ENCODE measurements at places on chromosomes 16 and 17. TPM values are rescaled to one million over a fixed set of nuclear protein-coding genes. Genes with fewer than 3 reads are reported as not detected.

CBX2 gene
- polyA plus RNA-seq = 1.3 TPM

GCGR gene
- polyA plus RNA-seq = 1.4 TPM

PYDC1 gene
- not detected for polyA plus RNA-seq

HSPB9 gene
- polyA plus RNA-seq = 0.09 TPM

CSF3 gene
- 4.4 TPM for polyA plus RNA-seq

PLCG2 gene
- polyA plus RNA-seq = 2.0 TPM

LDHD gene
- 18.8 TPM for polyA plus RNA-seq

KIF2B gene
- not detected for polyA plus RNA-seq

KRT36 gene
- polyA plus RNA-seq = not detected

NOTUM gene
- 0.31 TPM for polyA plus RNA-seq

CAVIN1 gene
- polyA plus RNA-seq = 414 TPM

DOK4 gene
- polyA plus RNA-seq = 19.5 TPM

TP53TG3B gene
- polyA plus RNA-seq = not detected

TBC1D3I gene
- not detected for polyA plus RNA-seq

SPNS2 gene
- 26.9 TPM for polyA plus RNA-seq

C1QTNF1 gene
- 207 TPM for polyA plus RNA-seq

C16orf89 gene
- 6.8 TPM for polyA plus RNA-seq

C1QTNF8 gene
- not detected for polyA plus RNA-seq

SOCS7 gene
- 4.9 TPM for polyA plus RNA-seq

MYO19 gene
- 18.5 TPM for polyA plus RNA-seq

DUS1L gene
- polyA plus RNA-seq = 80.9 TPM

ITGAD gene
- not detected for polyA plus RNA-seq

KRTAP16-1 gene
- not detected for polyA plus RNA-seq

SOCS1 gene
- 2.6 TPM for polyA plus RNA-seq

CD79B gene
- 2.7 TPM for polyA plus RNA-seq

TSNAXIP1 gene
- polyA plus RNA-seq = 1.7 TPM

PYCARD gene
- polyA plus RNA-seq = 12.2 TPM

AGRP gene
- not detected for polyA plus RNA-seq

LYRM1 gene
- polyA plus RNA-seq = 61.2 TPM

CLTC gene
- 69.4 TPM for polyA plus RNA-seq

CEP295NL gene
- polyA plus RNA-seq = 0.15 TPM

SLC16A3 gene
- 36.7 TPM for polyA plus RNA-seq

CEMP1 gene
- polyA plus RNA-seq = 0.97 TPM

SLC16A6 gene
- 1.1 TPM for polyA plus RNA-seq

SNX20 gene
- 1.8 TPM for polyA plus RNA-seq

PRAC1 gene
- not detected for polyA plus RNA-seq

PTGES3L gene
- polyA plus RNA-seq = 0.40 TPM

INPP5K gene
- 41.5 TPM for polyA plus RNA-seq

CRHR1 gene
- polyA plus RNA-seq = 0.67 TPM

HEXIM1 gene
- polyA plus RNA-seq = 13.4 TPM

MYH13 gene
- not detected for polyA plus RNA-seq

EMP2 gene
- polyA plus RNA-seq = 52.4 TPM

YBX2 gene
- polyA plus RNA-seq = 2.2 TPM

TSPAN10 gene
- polyA plus RNA-seq = 0.86 TPM

GNG13 gene
- not detected for polyA plus RNA-seq

MYADML2 gene
- polyA plus RNA-seq = not detected

SULT1A1 gene
- 56.7 TPM for polyA plus RNA-seq

KRTAP4-3 gene
- polyA plus RNA-seq = not detected

DBNDD1 gene
- polyA plus RNA-seq = 0.56 TPM

PYY gene
- polyA plus RNA-seq = not detected

ATXN1L gene
- 8.3 TPM for polyA plus RNA-seq

USP22 gene
- 47.9 TPM for polyA plus RNA-seq

CPHXL2 gene
- not detected for polyA plus RNA-seq

ECI1 gene
- polyA plus RNA-seq = 56.0 TPM

RHBDL3 gene
- polyA plus RNA-seq = 0.21 TPM

KIF18B gene
- polyA plus RNA-seq = 0.09 TPM

PLCD3 gene
- 42.4 TPM for polyA plus RNA-seq

MAP2K4 gene
- polyA plus RNA-seq = 13.4 TPM

SHISA9 gene
- 0.06 TPM for polyA plus RNA-seq

OR1A2 gene
- polyA plus RNA-seq = not detected

All from adipose tissue (tissue), 3 donors.